ENCODE measurements at places on chromosomes 16 and 17. TPM values are rescaled to one million over a fixed set of nuclear protein-coding genes. Genes with fewer than 3 reads are reported as not detected.

- DNase-seq, result no peak
These were observed 6.6 kb downstream of the HIC1 start for GRCh38 chr17:2061441-2061958.

GRCh38 chr16:53605356-53605755, 98.3 kb downstream of the RPGRIP1L start:
- no peak for DNase-seq

GRCh38 chr16:49556249-49556605, 182.6 kb downstream of the C16orf78 start:
- DNase-seq, result no peak

- DNase-seq, result no peak
These were observed 387 bp downstream of the MRPL28 start for GRCh38 chr16:369866-370436.

GRCh38 chr16:84032458-84033178, 10.0 kb downstream of the SLC38A8 start:
- DNase-seq, result no peak

DNA sequence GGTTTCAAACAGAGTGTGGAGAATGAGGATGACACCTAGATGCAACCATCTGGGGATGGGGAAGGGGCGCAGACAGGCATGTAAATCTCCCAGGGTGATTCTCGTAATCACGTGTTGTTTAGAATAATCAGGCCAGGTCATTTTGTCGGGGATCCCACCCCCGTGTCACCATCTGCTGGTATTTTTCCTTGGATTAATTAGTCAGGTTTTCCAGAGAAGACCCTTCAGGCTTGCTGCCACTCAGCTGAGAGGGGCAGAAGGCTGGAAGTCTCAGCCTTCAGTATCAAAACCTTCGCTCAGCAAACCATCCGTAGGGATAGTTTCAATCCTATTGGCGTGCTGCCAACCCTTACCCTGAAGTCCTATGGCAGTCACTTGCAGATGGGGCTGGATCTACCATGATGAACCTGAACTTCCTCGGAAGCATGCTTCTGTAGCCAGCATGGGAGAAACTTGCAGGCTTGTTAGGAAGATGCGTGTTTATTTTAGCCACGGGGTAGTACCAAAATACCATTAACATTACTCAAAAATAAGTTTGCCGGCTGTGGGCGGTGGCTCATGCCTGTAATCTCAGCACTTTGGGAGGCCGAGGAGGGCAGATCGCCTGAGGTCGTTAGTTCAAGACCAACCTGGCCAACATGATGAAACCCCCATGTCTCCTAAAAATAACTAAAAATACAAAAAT, 7.5 kb upstream of the ADCY9 start:
- DNase-seq, result no peak

DNA sequence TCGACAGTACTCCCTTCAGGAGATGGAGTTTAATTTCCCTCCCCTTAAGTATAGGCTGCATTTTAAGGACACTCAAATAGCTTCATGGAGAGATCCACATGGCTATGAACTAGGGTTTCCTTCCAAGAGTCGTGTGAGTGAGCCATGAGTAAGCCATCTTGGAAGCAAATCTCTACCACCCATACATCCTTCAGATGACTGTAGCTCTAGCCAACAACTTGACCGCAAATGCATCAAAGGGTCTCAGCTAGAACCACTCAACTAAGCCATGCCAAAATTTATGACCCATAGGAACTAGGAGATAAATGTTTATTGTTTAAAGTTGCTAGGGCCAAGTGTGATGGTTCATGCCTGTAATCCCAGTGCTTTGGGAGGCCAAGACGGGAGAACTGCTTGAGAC, 43.4 kb downstream of the METTL16 start:
- no peak for DNase-seq

- DNase-seq, result peak; percentile 37
These were observed 868 bp downstream of the FAM20A start for GRCh38 chr17:68600067-68600930.

- no peak for DNase-seq
These were observed 153.0 kb upstream of the RBL2 start for GRCh38 chr16:53281280-53281679.

The TLCD2 gene
- total RNA-seq, result 8.6 TPM

The CACNG1 gene
- 0.23 TPM for total RNA-seq

The CANT1 gene
- total RNA-seq, result 79.3 TPM

The ARL5C gene
- not detected for total RNA-seq
